ENCODE measurements at places on chromosomes 16 and 17.

DNA sequence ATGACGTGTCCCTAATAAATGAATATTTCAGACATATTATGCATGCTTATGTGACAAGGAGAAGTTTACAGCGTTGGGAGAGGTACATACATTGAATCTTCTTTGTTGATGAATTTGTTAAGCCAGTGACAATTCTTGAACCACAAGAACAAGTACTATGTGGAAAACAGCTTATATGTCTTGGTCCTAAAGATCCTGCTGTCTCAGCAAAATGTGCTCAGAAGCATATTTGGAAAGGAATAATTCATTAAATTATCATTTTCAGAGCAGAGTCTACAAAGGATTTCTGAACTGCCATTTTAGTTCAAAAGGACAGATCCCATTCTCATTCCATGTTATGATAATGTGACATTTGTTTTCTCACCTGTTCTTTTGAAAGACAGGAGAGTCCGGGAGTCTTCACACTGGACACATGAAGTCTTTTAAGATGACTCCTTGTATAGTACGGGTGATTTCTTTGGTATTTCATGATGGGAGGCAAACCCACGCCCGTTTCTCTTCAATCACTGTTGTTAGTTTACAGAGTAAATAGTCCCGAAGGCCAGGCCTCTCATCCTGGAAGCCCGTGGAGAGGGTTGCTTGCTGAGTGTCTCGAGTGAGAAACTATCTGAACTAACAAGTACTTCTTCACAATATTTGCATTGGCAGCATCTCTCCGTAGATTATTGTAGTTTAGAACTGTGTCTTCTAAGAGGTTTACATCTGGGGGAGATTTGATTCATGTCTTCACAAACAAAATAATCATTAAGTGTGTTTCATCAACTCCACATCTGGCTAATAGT, 26.7 kb downstream of the VPS35L start:
- DNase-seq: no peak

- DNase-seq: no peak
Measured at GRCh38 chr16:87054856-87055255, 262.3 kb downstream of the C16orf95 start.

DNA sequence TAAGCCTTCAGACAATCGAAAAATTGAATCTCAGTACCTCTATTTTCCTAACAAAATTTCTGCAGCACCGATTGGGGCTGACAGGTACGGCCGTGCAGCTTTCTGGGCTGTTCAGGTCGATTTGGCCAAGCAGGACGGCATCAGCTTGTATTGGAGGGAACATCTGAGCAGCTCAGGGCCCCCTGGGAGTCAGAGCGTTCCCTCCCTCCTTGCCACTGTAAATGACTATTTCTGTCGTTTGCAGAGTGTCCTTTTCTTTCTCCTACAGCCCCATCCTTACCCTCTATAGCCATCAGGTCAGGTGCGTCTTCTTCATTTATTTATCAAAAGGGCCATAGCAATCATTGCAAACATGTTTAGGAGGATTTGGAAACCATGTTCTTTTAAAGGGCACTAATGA, 731.1 kb downstream of the WWOX start:
- no peak for DNase-seq

DNA sequence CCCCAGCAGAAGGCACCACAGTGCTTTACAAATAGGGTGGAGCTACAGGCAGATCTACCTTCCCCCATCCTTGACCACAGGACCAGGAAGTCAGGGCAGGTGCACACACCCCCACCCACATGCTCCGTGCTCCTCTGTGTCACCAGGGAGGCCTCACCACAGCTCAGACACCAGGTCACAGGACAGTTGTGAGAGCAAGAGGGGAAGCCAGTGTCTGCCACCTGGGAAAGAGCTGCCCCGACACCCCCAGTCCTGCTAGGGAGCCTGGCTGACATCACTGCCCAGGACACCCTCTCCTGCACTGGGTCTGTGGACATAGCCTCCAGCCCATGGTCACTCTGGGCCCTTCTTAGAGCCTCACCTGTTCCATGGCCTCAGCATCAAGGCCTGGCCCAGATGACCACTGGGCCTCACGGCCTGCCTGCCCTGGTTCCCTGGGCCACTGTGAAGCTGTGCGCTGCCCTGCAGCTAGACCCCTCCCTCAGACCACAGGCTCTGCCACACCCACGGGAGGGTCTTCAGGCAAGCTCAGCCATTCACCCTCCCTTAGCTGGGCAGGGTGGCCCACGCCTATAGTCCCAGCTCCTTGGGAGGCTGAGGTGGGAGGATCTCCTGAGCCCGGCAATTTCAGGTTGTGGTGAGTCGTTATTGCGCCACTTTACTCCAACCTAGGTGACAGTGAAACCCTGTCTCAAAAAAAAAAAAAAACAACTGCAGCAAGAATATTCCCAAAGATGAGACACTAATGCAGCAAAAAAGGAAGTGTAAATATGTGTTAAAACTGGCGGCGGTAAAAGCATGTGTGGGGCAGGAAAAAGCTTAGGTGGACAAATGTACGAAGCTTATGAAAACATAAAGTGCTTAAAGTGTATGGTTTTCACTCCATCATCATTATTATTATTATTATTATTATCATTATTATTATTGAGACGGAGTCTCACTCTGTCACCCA, 14.2 kb downstream of the POLR3K start:
- no peak for DNase-seq

DNA sequence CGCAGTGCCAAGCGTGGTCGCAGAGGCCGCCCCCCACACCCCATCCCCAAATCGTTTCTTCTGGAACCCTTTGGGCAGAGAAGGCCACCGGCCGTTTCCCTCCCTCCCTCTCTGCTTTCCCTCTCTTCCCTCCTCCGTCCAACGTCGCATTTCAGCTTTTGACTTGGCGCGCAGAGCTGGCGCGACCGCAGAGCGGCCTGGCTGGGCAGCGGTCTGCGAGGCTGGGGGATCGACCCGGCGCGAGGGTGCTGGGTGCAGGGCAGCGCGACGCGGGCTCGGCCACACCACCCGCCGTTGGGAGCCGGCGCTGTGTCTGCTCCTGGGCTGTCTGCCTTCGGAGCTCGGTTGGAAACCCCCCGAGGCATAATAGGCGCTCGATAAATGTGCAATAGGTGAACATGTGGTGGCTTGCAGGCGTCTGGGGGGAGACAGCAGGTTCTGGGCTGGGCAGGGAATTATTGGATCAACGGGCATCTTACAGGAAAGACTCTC, 2.8 kb upstream of the NTN3 start:
- peak; percentile 87 for DNase-seq

DNA sequence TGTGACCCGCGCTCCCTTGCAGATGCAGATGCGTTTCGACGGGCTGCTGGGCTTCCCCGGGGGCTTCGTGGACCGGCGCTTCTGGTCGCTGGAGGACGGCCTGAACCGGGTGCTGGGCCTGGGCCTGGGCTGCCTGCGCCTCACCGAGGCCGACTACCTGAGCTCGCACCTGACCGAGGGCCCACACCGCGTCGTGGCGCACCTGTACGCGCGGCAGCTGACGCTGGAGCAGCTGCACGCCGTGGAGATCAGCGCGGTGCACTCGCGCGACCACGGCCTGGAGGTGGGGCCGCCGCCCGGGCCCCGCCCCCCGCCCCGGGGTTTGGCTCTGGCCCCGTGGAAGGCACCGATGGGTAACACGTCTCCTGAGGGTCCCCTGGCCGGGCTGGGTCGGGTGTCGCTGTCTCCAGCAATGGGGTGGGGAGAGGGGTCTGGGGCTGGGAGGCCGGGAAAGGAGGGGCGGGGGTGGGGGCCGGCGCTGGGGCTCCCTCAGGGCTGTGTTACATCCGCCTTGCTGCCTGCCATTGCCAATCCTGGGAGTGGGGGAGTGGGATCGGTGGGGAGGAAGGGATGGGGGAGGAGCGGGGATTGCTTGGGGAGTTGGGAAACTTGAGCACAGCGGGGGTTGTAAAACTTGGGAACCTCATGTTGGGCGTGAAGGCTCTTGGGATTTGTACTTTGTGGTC, 737 bp downstream of the NUDT16L1 start:
- peak; percentile 60 for DNase-seq

All from BE2C (cell line).